ENCODE measurements at places on chromosomes 7 and 10. TPM values are rescaled to one million over a fixed set of nuclear protein-coding genes. Genes with fewer than 3 reads are reported as not detected.

DNA sequence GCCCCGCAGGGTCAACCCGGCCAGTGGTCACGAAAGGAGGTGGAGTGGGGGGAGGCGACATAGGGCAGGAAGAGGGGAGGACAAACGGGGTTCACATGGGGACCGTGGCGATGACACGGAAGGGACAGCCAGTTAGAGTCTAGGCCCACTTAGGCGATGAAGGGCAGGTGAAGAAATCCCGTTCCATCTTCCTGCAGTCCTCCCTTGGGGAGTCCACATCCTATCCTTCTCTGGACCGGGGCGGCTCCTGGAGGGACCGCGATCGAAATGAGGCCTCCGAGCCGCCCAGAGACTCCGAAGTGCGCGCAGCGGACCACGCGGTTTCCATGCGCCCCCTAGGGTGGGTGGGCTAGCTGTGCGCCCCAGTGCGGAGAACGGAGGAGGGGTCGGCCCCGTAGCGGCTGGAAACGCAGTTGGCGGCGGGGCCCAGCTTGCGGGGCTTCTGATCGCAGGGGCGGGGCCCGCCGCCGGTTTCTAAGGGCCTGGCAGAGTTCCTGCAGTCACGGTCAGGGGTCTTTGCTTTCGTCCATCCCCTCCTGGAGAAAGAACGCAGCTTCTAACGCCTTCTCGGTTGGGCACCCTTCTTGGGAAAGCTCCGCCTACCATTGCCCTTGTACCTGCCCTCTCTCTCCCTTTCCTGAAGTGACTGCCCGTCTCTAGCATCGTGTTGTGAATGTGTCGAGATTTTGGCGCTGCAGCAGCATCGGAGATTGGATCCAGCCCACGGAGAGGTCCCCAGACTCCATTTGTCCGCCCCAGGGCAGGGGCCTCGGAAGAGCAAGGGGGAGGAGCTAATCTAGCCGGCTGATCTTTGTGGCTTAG, 17.9 kb upstream of the TMEM225B start:
- peaks cover 19% of the 10 kb centered on the region for H3K4me1 ChIP-seq
- no peaks in the 10 kb centered on the region for H3K27me3 ChIP-seq
- H3K27ac ChIP-seq, result peak overlapping the region; percentile 48
- H3K4me3 ChIP-seq, result peak overlapping the region; percentile 71

DNA sequence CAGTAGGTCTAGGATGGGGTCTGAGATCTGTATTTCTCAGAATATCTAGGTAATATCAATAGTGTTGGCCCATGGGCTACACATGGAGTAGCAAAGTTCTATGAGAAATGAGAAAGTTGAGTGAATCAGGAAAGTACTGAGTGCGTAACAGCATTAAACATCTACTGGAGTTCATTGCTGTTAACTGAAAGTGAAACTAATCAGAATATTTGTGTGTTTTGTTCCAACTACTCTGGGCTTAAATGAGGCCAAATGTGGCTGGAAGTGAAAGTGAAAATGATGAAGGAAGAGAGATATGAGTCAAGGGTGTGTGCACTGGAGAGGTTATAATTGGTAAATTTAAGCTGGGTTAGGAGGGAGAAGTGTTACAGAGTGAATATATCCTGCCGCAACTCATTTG, 46.5 kb downstream of the TMEM106B start:
- no peaks in the 10 kb centered on the region for H3K27me3 ChIP-seq
- no peak overlapping the region for H3K4me3 ChIP-seq
- H3K4me1 ChIP-seq, result no peaks in the 10 kb centered on the region
- H3K36me3 ChIP-seq, result no peaks in the 10 kb centered on the region
- DNase-seq, result no peak

MMD2 gene
- not detected for total RNA-seq

PON1 gene
- total RNA-seq, result not detected

GRCh38 chr7:122652876-122653275, 46.0 kb downstream of the RNF133 start:
- no peaks in the 10 kb centered on the region for H3K27me3 ChIP-seq
- H3K4me1 ChIP-seq, result peaks cover 9% of the 10 kb centered on the region
- DNase-seq, result no peak
- no peaks in the 10 kb centered on the region for H3K36me3 ChIP-seq
- no peak overlapping the region for H3K4me3 ChIP-seq
- H3K27ac ChIP-seq, result no peak overlapping the region

DNA sequence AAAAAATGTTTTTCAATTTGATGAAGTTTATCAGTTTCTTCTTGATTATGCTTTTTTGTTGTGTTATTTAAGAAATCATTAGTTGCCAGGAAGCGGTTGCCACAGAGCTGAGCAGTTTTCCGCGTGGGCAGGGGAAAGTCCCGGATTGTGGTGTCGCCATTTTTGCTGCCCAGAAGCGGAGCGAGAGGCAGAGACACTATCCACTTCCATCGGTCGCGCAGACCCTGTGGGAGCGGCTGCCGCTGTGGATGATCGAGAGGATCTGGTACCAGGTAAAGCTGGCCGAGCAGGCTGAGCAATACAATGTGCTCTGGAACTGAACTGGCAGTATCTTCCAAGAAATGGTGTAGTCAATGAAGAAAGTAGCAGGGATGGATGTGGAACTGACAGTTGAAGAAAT, 119.8 kb downstream of the ZNF736 start:
- H3K27ac ChIP-seq, result no peak overlapping the region
- no peak overlapping the region for H3K4me3 ChIP-seq
- no peaks in the 10 kb centered on the region for H3K27me3 ChIP-seq

NME8 gene
- total RNA-seq, result not detected

MMS19 gene
- 92.6 TPM for total RNA-seq

DNA sequence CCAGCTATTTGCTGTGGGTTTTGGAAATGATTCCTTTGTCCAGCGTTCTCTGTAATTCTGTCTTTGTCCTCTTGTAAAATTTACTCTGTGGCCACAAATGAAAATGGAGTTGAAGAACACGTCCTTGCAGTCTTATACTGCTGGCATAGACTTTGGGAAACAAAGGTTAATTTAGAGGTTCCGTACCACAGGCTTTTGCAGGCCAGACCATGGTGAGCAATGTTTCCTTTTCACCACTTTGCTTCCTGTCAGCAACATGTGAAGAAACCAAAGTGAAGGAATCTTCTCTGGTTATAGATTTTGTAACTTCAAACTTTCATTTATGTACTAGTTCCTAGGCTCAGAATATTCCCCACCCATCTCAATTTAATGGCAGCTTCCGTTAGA, 488.5 kb downstream of the MDFIC start:
- H3K27me3 ChIP-seq, result no peaks in the 10 kb centered on the region
- no peak overlapping the region for H3K4me3 ChIP-seq
- no peak for DNase-seq
- no peak overlapping the region for H3K27ac ChIP-seq
- H3K4me1 ChIP-seq, result no peaks in the 10 kb centered on the region

FBXL13 gene
- 0.98 TPM for total RNA-seq

GRCh38 chr7:7966141-7966734, 2.4 kb upstream of the GLCCI1 start:
- H3K4me3 ChIP-seq, result no peak overlapping the region
- no peak for DNase-seq
- H3K27ac ChIP-seq, result no peak overlapping the region
- H3K36me3 ChIP-seq, result no peaks in the 10 kb centered on the region

MKX gene
- total RNA-seq, result 2.2 TPM

ALOX5 gene
- total RNA-seq, result 22.8 TPM

NYAP1 gene
- 3.9 TPM for total RNA-seq

CRHR2 gene
- not detected for total RNA-seq

- no peak overlapping the region for H3K27ac ChIP-seq
- DNase-seq, result no peak
- no peaks in the 10 kb centered on the region for H3K36me3 ChIP-seq
Measured at GRCh38 chr10:106053061-106053460, 1111.4 kb downstream of the SORCS1 start.

DNA sequence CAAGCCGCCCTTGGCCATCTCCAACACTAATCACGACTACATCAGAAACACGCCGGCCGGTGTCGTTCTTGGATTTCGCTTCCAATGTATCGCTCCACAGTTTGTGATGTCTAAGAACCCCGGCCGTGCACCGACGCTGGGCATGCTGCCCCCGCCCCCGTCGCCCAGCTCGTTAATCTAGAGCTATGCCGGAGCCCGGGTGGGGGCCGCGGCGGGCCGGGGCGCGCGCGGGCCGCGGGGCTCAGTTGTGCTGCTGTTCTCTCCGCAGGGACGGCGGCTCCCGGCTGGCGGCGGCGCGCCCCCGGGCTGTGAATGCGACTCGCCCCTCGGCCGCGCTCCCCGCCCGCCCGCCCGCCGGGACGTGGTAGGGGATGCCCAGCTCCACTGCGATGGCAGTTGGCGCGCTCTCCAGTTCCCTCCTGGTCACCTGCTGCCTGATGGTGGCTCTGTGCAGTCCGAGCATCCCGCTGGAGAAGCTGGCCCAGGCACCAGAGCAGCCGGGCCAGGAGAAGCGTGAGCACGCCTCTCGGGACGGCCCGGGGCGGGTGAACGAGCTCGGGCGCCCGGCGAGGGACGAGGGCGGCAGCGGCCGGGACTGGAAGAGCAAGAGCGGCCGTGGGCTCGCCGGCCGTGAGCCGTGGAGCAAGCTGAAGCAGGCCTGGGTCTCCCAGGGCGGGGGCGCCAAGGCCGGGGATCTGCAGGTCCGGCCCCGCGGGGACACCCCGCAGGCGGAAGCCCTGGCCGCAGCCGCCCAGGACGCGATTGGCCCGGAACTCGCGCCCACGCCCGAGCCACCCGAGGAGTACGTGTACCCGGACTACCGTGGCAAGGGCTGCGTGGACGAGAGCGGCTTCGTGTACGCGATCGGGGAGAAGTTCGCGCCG, 1.9 kb downstream of the VWC2 start:
- H3K36me3 ChIP-seq, result no peaks in the 10 kb centered on the region
- no peaks in the 10 kb centered on the region for H3K27me3 ChIP-seq
- peak overlapping the region; percentile 39 for H3K27ac ChIP-seq
- no peak for DNase-seq
- H3K4me1 ChIP-seq, result peaks cover 30% of the 10 kb centered on the region
- H3K4me3 ChIP-seq, result peak overlapping the region; percentile 47

- H3K4me3 ChIP-seq, result no peak overlapping the region
- no peak overlapping the region for H3K27ac ChIP-seq
- DNase-seq, result no peak
- H3K36me3 ChIP-seq, result no peaks in the 10 kb centered on the region
Measured at GRCh38 chr7:46029111-46029704, 108.1 kb upstream of the IGFBP3 start.

Data from vagina (tissue), 2 donors.